ENCODE measurements at places on chromosomes 5 and 9.

- no peak for DNase-seq
Measured at GRCh38 chr9:100474082-100474923, 1.4 kb downstream of the TMEFF1 start.

DNA sequence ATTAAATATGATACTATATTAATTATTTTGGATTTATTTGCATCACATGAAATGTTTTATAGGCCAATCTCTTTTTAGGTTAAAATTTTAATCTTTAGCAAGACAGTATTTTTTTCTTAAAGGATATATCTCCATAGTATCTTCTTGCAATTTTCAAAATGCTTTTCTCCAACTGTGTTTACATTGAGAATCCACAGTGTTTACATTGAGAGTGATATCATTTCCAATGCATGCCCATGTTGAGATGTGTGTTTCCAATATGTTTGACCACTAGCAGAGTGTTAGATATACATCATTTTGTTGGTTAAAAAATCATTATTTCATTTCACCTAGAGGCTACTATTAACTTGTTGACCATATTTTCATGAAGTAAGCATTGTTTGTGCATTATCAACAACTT is 17.3 kb downstream of the VCAN start:
- no peak for DNase-seq

DNA sequence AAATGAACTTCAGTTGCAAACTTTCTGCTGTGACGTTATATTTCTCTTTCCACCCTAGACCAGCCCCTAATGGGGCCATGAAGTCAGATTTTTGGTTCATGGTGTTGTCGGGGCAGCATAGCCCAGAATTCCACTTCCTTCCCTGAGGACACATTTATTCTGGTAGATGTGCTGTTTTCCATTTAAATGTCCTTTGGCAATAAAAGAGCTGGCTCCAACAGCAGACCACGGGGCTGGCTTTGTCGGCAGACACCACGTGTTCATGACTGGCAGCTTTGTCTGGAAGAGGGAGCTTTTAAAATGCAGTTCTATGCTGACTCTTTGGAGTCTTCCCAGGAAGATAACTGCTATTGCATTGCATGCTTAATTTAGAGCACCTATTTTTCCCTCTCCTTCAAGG is 17.6 kb upstream of the LCP2 start:
- DNase-seq = no peak

DNA sequence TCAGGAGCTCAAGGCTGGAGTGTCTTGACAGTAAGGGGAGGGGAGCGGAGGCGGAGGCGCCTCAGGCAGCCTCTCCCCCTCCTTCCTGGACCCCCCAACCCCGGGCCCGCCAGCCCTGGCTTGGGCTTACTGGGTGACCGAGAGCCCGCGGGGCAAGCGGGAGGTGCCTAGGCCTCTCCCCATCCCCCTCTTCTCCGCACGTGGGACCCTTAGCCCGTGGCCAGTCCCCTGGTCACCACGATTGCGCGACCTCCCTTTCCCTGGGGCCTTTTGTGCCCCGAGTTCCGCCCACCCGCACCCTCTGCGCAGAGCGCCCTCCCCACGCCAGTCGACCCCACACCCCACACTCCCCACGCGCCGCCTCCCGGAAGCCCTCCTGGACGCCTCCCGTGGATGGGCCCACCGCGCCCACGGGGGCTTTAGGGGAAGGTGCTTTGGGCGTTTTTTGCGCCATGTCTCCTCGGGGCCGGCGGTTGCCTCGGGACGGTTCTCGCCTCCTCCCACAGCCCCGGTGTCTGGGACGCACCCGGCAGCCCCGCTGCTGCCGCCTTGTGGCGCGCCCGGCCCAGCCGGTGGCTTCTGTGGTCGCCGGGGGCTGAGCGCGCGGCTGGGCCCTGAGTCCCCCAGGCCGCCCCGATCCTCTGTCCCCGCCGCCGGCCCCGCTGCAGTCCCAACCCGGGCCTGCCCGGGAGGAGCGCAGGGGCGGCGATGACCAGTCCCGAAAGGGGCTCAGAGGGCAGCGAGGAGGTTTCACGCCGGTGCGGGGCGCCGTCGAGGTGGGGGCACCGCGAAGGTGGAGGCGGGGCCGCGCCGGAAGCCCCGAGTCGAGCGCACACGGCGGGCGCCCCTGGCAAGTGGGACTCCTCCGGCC is 3.2 kb downstream of the TOR4A start:
- DNase-seq = no peak

- DNase-seq = no peak
Measured at GRCh38 chr5:140133514-140134167, 7.9 kb downstream of the IGIP start.

DNA sequence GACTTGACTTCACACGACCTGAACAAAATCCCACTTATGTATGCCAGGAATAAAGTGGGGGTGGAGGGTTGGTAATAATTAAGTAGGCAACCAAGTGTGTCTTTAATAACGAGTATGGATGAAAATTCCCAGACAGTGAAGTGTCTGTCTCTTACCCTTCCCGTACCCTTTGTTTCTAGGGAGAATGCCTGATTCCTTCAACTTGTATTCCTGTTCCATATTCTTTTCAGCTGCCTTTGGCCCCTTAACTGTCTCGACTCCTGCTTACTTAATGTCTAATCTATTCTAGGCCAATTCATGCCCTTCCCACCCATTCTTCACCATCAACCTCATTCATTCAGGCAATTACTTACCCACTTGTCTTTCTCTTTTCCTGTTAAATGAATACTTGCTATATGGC is 380.5 kb downstream of the RAB3C start:
- no peak for DNase-seq

- DNase-seq = peak; percentile 69
Measured at GRCh38 chr9:89606624-89607311, 2.0 kb downstream of the GADD45G start.

GRCh38 chr5:138676556-138677193 is 76.5 kb upstream of the CTNNA1 start:
- DNase-seq = no peak

DNA sequence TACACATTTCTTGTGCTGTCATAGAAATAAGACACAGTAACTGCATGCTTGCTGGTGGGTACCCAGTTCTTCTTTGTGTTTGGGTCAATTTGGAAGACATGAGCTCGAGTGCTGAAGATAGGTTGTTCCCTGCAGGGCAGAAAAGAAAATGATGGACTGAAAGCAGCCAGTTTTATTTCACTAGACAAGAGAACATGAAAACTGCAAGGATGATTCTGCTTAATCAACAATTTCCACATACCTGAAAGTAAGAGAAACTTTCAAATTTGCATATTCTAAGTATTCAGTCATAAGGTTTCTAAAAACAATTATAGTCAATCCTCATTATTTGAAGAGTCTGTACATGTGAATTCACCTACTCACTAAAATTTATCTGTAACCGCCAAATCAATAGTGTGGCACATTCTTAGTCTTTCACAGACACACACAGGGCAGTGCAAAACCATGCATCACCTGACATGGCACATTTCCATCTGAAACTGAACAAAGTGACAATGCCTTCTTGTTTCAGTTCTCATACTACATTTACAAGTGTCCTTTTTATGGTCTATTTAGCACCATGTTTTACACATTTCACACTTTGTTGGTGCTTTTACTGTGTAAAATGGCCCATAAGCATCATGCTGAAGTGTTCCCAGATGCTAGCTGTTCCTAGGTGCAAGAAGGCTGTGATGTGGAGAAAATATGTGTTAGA is 56.9 kb downstream of the HOMER1 start:
- no peak for DNase-seq

DNA sequence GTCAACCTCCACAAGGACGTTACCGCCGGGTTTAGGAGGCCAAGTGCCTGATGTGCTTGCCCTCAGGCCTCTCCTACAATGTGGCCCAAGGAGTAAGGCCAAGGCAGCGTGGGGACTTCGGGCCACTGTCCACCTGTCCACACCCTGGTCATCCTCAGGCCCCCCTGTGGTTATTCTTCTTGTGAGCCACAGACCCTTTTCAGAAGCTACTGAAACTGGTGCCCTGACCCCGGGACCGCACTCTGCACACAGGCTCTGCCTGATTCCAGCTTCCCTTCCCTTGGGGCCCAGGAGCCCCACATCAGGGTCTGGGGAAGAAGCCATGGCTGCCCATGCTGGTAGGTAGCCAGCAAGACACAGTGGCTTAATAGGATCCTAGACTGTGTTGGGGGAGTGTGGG is 128.8 kb downstream of the OLFM1 start:
- peak; percentile 28 for DNase-seq

- no peak for DNase-seq
Measured at GRCh38 chr5:127210042-127210441, 80.6 kb upstream of the MEGF10 start.

DNA sequence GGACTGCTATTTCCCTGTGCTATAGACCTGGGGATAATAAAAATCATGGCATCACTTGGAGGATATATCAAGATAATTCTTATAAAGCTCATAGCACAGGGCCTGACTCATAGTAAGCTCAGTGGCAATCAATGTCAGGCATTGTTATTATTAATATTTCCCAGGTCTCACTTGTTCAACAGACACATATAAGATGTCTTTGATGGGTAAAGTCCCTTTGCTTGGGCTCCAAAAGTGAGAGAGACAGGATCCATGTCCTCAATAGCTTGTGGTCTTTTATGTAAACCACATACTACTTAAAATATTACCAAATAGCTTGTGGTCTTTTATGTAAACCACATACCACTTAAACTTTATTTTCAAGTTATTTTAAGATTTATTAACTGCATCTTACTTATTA is 11.2 kb downstream of the SH3RF2 start:
- no peak for DNase-seq

GRCh38 chr9:108476574-108476973 is 379.2 kb downstream of the ACTL7B start:
- no peak for DNase-seq

- no peak for DNase-seq
Measured at GRCh38 chr5:5430136-5430535, 7.7 kb downstream of the ICE1 start.

- DNase-seq = no peak
Measured at GRCh38 chr5:168269937-168270330, 21.5 kb upstream of the WWC1 start.

- no peak for DNase-seq
Measured at GRCh38 chr9:83765376-83765775, 52.2 kb downstream of the GKAP1 start.

GRCh38 chr5:43609752-43610151 is 6.8 kb downstream of the NNT start:
- DNase-seq = no peak

DNA sequence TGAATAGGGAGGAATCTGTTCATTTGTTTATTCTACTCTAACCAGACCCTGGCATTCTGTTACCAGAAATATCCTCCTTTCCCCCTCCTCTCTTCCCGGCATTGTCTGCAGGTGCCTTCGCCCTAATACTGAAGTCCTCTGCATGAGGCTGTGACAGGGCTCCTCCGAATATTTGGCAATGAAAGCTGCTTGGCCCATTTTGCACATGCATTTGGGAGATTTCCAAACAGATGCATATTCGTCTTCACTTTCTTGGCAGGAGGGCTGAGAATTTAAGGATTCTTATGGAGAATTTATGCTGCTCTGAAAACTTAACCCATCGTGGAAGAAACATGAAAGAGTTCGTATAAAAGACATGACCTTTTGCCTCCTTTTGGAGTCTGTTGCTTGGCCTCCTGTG is 484.0 kb downstream of the ZNF608 start:
- no peak for DNase-seq

DNA sequence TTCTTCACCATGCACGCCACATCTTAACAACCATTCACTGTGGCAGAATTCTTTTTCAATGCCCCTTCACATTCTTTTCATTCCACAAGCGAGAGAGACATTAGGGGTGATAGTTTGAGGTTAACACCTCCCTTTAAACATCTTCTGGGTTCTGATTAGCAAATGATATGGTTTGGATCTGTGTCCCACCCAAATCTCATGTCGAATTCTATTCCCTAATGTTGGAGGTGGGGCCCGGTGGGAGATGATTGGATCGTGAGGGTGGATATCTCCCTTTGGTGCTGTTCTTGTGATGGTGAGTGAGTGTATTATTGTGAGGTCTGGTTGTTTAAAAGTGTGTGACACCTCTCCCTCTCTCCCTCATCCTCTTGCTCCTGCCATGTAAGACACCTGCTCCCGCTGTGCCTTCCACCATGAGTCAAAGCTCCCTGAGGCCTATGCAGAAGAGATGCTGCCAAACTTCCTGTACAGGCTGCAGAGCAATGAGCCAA is 46.1 kb upstream of the RAI14 start:
- DNase-seq = no peak

DNA sequence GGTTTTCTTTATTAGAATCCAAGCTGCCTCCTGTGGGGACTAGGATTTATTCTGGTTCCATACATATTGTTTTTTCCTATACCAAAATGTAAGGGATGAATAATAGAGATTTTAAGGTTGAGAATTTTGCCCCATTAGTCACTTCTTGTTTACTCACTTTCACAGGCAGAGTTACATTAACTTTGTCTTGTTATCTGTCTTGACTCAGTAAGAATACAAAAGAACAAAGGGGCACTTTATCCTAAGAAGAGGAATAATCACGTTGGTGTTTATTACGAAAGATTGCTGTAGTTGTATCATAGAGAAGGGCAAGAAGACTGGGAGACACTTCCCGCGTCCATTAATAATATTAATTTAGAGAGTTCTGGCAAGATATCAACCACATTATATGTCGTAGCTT is 599.7 kb upstream of the FTMT start:
- DNase-seq = no peak

GRCh38 chr5:59850766-59851165 is 42.8 kb downstream of the PDE4D start:
- DNase-seq = no peak

DNA sequence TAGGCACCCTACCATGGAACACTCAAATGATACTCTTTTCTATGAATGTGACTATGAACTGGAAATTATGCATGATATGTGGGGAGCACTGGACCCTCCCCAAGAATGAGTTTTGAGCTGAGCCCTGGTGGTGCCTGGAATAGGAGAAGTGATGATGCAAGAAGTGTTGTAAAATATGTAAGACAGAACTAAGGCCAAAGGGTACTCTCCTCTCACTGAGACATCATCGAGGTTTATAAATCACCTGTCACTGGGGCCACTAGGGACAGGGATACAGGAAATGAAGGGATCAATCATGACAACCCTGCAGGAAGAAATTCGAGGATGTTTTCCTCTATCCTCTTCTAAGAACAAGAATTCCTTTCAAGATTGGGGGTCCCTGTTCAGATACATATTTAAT is 45.4 kb downstream of the PCSK1 start:
- DNase-seq = no peak

DNA sequence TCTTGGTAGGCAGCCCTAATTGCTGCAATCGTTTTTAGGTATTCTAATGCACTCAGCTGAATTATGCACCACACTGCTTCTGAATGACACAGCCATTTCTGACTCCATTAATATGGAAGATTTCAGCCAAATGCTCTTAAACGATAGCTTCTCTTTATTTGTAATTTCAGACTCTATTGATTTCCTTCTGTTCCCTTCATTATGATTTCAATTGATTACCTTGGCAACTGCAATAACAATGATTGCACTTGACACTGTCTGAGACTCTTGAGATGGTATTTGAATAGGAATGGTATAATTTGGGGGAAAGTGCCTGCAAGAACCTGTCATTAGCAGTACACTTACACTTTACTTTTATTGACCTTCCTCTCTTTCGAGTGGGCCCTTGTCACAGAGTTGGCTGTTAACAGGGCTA is 296.1 kb upstream of the DMAC1 start:
- DNase-seq = no peak

- no peak for DNase-seq
Measured at GRCh38 chr5:149419859-149420544, 40.9 kb upstream of the IL17B start.

GRCh38 chr9:94056442-94056974 is 27.8 kb upstream of the PTPDC1 start:
- DNase-seq = no peak

GRCh38 chr5:104913841-104914281 is 1351.3 kb upstream of the NUDT12 start:
- DNase-seq = no peak

Data from Peyer's patch (tissue), 4 donors.